ENCODE measurements at places on chromosomes 11 and 22.

DNA sequence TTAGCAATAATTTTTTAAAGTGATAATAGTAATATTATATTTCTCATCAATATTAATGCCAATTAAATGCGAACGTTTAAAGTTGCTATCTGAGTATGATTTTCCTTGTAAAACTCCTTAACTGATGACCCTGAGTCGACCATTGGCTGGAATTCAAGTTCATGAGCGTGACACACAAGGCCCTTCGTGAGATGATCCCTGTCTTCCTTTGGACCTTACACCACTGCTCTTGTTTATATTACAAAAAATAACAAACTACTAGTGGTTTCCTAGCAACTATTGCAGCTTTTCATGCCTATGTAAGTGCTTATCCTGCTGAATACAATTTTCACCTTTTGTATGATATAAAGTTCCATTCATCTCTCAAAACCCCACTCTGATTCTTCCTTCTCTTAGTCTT is 752.9 kb downstream of the CNTN5 start:
- no peak for DNase-seq

GRCh38 chr11:117754030-117754429 is 43.0 kb downstream of the DSCAML1 start:
- DNase-seq: no peak

GRCh38 chr11:78548911-78549590 is 25.6 kb downstream of the NARS2 start:
- no peak for DNase-seq

DNA sequence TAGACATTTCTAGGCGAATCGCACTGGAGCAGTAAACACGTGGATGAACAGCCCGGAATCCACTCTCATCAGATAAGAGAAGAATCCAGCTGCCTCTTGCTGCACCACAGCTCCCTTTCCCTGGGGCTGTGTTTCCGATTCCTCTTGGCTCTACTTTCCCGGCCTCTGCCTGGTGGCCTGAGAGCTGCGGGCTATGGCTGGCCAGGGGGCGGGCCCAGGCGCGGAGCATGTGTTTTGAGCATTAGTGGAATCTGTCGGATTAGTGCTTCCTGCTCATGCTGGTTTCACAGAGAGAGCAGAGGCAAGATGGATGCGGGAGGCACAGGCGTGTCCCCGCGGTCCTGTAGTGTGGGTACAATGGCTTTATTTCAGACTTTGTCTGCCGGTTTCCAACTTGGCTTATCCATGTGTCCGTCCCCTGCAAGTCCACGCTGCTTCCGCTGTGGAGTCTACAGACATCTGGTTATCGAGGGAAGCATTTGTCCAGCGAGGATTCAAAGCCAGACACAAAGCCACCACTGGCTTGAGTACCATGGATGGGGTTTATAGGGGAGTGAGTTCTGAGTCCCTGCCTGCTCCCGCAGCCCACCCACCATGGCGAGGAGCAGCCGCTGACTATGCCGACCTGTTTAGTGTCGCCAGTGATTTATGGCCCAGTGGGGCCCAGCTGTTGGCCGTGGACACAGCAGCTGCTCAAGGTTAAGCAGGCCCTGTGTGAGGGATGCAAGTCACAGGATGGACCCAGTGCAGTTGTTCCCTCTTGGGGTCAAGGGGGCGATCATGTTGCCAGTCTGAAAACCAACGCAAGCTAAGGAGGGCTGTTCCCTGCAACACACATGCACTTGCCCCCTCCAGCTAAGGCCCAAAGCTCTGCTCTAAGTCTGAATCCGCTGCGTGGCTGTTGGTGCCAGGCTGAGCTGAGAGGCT is 43.3 kb upstream of the EP300 start:
- peak; percentile 90 for DNase-seq

GRCh38 chr11:122205036-122205435 is 89.0 kb upstream of the BLID start:
- no peak for DNase-seq

DNA sequence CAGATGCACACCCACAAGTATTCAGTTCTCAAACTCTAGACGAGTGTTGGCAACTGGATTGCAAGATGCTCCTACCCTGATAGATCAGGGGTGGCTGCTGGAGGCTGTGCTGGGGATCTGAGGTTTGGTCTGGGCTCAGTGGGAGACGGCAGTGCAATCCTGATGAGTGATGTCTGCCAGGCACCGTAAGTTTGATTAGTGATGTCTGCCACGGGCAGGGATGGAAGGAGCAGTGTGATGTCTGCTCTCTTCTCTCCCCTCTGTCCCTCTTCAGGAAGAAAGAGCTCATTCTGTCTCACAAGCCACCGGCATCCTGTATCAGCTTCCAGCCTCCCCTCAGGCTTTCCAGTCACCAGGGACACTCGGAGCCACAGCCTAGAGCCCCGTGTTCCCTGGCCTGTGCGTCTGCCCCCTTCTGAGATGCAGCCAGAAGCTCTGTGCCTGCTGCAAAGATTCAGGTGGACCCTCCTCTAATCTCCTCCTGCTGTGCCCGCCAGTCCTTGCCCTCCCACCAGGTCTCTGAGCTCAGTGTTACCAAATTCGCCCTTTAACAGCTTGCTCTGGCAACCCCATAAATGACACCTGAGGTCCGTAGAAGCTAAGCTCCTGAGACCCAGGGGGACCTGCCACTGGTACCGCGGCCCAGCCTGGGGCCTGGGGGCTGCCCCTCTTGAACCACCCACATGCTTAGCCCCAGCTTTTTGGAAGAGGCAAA is 19.9 kb downstream of the TP53I11 start:
- no peak for DNase-seq

- peak; percentile 83 for DNase-seq
Observed at GRCh38 chr11:113288286-113288863, 26.0 kb upstream of the TTC12 start.

- no peak for DNase-seq
Observed at GRCh38 chr22:17349172-17349571, 20.1 kb upstream of the CECR2 start.

- no peak for DNase-seq
Observed at GRCh38 chr11:69880826-69881445, 61.7 kb upstream of the FGF3 start.

DNA sequence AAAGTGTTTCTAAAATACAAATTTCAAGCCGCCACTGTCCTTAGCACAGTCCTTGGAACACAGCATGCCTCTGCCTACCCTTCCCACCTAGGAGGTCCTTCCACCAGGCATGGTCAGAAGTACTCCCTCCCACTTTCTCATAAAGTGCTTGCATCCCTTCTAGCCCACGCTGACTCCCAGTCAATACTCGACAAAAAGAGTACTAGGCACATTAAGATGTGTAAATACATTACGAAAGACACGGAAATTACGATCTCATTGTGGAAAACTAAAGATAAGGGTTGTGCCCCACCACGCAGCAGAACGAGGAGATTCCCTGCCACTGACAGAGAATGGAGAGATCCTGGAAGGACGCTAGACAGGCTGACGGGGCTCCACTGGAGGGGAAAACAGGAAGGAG is 13.5 kb downstream of the CHKA start:
- DNase-seq: no peak

GRCh38 chr11:75945446-75945845 is 130.4 kb downstream of the UVRAG start:
- no peak for DNase-seq

DNA sequence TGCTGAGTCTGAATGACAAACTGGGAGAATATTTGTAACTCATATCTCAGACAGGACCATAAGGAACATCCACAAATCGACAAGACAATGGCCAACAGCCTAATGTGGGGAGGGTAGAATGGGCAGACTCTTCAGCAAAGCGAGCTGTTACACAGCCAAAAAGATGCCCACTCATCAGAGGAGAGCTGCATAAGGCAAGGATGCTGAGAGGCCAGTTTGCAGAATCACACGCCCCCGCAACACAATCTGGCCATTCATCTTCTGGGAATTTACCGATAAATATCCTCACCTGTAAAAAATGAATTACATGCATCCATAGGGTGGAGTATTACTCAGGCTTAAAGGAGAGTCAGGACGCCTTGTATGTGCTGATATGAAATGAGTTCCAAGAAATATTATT is 57.5 kb upstream of the SLC22A12 start:
- DNase-seq: no peak

DNA sequence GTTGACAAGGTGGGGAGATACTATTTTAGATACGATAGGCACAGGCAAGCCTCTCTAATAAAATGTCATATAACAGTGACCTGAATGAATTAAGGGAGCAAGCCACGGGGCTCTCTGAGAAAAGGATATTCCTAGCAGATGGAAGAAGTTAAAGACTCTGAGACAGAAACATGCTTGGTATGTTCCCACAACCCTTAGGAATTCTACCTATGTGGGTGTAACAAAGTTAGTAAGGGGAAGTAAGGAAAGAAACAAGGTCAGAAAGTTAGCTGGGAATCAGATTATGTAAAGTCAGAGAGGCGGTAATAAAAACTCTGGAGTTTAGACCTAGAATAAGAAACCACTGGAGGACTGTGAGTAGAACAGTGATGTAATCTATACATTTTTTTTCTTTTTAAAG is 59.7 kb upstream of the GDPD4 start:
- DNase-seq: no peak

DNA sequence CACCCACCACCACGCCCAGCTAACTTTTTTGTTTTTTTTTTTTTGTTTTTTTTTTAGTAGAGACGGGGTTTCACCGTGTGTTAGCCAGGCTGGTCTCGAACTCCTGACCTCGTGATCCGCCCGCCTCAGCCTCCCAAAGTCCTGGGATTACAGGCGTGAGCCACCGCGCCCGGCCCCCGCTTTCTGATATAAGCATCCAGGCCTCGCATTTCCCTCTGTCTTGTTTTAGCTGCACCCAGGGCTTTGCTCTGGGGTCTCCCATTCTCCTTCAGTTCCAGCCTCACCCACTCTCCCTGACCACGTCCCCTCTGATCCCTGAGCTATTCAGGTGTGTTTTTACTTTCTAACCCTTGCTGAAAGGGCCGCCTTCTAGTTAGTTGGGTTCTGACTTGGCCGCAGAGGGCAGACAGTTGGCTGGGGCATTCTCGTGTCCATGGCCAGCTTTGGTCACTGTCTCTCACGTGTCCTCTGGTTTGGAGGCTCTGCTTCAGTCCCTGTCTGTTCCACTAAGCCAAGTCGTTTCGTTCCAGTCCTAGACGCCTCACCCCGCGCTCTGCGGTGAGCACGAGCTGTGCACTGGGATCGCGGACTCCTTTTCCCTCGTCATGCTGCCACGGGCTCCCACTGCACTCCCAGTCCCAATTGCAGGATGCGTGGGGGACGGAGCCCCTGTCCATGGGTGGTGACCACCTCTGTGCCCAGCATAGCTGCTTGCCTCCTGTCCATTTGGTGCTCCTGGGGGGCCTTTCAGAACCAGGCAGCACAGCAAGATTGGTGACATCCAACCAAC is 6.0 kb upstream of the TNNT3 start:
- no peak for DNase-seq

- DNase-seq: peak; percentile 90
Observed at GRCh38 chr22:28442264-28442710, 237.4 kb downstream of the TTC28 start.

DNA sequence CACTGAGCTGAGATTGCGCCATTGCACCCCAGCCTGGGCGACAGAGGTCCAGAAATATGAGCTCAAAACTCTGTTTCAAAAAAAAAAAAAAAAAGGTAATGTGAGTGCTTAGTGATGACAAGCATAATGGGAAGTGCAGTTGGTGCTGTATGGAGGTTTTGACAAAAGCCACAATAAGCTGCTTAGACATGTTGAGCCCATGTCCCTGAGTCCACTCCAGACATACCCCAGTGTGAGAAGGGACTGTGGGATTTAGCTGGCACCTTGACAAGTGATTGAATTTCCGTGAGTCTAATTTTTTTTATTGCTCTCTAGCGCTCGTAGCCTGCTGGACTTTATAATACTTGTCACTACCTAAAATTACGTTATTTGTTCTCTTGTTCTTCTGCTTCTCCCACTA is 15.1 kb upstream of the LGR4 start:
- no peak for DNase-seq

DNA sequence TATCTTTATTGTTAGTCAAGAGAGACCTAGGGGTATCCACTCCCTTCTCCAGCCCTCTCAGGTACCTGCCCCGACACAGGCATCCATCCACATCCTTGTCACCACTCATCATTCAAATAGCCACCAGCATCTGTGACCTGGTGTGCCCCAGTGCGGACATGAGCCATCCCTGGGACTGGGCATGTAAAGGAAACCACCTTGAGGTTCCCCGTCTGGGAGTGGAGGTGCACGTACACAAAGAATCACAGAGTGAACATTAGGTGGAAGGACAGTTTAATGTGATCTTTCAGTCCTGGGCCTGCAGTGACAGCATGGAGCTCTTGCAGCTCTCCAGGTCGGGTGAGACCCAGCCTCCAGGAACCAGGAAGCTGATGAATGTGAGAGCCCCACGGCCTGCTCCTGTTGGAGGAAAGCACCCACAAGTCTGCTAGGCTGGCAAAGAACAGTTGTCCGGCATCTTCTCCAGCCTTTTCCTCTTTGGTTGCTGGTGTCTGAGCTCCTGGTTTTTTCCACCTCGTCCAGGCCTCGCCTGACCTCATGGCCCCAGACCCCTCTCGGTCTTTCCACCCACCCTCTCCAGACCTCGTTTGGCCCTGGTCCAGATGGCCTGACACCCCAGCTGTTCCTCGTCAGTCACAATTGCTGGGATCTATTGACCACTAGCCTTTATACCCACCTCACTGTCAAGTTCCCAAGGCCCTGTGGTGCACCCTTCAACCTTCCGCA is 16.5 kb downstream of the PSMD13 start:
- no peak for DNase-seq

DNA sequence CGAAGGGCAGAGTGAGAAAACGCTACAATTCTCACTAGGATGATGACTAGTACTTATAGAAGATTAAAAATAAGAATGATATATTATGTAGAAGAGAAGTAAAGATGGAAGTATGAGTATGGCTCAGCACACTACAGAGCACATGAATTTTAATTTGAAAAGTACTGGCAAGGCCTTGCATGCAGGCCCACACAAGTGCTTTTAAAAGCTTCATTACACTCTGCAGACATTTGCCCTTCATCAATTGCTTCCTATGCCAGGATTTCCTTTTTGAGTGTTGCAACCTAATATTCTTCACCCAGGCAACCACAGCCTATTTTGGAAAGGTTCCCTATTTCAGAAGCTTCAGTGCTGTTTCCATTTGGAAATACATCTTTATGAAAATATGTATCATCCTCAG is 81.1 kb downstream of the LARGE2 start:
- DNase-seq: no peak

- DNase-seq: no peak
Observed at GRCh38 chr11:123698546-123699127, 42.8 kb downstream of the ZNF202 start.

GRCh38 chr11:128157423-128158298 is 429.7 kb downstream of the ETS1 start:
- peak; percentile 80 for DNase-seq

- no peak for DNase-seq
Observed at GRCh38 chr11:2942872-2943710, 13.9 kb upstream of the PHLDA2 start.

DNA sequence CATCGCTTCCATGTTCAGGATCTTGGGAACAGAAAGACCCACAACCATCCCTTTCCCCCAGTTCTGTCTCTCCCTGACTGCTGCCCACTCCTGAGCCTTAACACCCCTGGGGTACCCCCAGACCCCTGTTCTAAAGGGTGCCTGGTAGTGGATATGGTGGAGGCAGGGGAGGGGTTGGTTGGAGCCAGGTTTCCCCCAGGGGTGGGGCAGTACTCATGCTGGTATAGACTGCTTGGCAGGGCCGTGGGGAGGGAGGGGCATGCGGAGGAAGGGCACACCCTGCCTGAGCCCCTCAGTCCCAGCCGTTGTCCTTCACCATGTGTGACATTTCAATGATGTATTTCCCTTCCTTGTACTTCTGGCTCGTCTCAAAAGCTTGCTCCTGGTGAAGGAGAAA is 4.0 kb downstream of the YPEL4 start:
- DNase-seq: no peak

- no peak for DNase-seq
Observed at GRCh38 chr11:119912229-119912628, 183.2 kb upstream of the NECTIN1 start.

- DNase-seq: no peak
Observed at GRCh38 chr11:10155793-10156490, 138.1 kb downstream of the SBF2 start.

Data from Caco-2 (cell line).